Fibroblast of skin of scalp (primary cell): ENCODE measurements at places on chromosomes 12 and 14.
A peak's percentile ranks its signal among the peaks of the same experiment; 100 is the strongest.

- DNase-seq = peak; percentile 66
These were observed 56.3 kb downstream of the SPTB start for GRCh38 chr14:64823305-64823861.

GRCh38 chr12:102642199-102642598, 161.8 kb upstream of the IGF1 start:
- peak; percentile 38 for DNase-seq

DNA sequence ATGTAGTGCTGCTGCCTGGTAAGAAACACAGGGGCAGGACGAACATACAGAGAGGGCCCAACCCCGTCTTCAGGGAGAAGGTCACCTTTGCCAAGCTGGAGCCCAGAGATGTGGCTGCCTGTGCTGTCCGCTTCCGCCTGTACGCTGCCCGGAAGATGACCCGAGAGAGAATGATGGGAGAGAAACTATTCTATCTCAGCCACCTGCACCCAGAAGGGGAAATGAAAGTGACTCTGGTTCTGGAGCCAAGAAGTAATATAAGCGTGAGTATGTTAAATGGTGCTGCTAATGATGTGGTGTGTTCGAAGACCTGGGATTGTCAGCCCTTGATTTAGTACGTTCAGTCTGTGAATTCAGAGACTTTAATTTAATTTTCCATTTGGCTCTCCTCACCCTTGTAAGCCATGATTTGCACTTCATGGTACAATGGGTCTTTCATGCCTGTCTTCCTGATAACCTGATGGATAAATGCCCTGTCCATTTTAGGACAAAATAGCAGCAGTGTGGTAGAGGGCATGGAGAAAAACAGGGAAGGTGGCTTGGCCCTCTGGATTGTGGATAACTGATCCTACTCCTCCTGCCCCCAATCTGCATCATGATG, 318.9 kb downstream of the SNAPC1 start:
- DNase-seq = no peak

DNA sequence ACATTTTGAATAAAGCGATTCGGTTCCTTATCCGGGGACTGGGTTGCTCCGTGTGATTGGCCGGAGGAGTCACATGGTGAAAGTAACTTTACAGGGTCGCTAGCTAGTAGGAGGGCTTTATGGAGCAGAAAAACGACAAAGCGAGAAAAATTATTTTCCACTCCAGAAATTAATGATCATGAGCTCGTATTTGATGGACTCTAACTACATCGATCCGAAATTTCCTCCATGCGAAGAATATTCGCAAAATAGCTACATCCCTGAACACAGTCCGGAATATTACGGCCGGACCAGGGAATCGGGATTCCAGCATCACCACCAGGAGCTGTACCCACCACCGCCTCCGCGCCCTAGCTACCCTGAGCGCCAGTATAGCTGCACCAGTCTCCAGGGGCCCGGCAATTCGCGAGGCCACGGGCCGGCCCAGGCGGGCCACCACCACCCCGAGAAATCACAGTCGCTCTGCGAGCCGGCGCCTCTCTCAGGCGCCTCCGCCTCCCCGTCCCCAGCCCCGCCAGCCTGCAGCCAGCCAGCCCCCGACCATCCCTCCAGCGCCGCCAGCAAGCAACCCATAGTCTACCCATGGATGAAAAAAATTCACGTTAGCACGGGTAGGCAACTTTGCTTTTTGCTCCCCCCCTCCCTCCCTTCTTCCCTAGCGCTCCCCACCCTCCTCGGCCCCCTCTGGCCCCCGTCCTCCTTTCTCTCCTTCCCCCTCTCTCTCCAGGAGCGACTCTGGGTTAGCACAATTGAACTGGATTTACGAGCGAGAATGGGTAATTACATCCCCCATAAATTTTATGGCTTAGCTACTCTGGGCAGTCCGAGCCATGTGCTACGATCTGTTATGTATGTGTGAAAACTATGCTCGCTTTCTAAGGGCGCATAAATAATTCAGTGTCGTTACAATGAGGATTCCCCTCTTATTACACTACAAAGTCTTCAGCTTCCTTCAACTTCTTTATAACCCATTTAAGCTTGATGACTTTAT, at the start of gene HOXC4:
Gene HOXC4, plus strand, starts transcription at position 85 of the 991 bp plus-strand sequence. Its CDS starts 88 bp downstream, at position 173.
- peak; percentile 18 for DNase-seq

DNA sequence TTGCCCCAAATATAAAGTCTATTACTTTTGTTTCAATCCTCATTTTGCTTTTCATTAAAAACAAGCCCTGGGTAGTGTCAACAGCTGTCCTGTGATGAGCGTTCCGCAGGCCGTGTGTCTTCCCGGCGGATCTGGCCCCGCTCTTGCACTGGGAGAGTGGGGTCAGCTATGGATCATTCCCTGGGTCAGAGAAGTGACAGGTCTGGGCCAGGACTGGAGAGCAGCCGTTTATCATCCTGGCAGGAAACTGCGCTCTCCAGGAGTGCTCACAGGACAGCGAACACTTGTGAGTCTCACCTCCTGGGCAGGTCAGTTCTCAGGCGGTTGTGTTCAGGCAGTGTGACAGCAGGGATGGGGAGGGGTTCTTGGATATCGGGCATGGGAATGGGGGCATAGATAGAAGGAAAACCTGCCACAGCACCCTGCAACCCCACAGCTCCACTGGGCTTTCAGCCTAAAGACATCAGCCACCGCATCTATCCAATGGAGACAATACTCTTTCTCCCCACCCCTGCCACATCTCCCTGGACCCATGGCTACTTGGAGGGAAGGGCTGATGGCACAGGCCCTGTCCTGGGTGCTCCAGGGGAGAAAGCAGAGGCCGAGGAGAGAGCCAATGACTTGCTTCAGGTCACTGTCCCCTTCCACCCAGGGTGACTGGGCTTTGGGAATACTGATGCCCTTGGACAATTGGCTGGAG, 47.8 kb upstream of the CHGA start:
- DNase-seq = no peak

DNA sequence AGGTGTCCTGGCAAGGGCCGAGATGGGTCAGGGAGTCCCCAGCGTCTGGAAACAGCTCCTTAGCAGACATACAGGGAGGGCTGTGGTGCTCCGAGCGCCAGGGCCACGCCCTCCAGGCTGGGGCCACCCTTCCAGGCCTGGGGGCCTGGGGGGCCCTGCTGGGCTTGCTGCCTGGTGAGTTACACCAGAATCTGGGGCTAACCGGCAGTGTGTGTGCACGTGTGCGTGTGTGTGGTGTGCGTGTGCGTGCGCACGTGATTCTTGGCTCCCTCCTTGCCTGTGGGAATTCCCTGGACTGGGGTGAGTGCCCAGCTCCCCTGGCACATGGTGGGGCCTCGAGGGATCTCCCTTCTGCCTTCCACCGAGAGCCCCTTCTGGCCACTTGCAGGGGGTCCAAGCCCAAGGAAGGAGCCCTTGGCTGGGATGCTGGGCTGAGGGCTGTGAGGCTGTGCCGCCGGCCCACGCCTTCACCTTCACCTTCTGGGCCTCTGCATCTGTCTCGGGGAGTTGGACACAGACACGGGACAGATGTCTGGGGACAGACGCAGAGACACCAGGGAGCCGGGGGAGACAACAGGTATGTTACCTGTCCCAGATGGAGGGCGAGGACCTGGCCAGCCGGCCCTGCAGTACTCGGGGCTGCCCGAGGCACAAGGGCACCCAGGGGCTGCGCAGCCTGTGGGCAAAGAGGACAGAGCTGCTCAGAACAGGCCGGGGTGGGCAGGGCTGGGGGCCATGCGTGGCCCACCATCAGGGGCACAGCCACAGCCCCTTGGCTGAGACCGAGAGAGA, 37.2 kb downstream of the BEGAIN start:
- DNase-seq = no peak
